Stimulated activated CD4-positive, alpha-beta T cell treated with anti-CD3 and anti-CD28 coated beads, Interleukin-1b, Interleukin-23, amount 100 ng/mL, for 4 hours (primary cell): ENCODE measurements at places on chromosomes 12 and 14.

- no peak for DNase-seq
Observed at GRCh38 chr12:98828802-98829600, 183.9 kb downstream of the APAF1 start.

DNA sequence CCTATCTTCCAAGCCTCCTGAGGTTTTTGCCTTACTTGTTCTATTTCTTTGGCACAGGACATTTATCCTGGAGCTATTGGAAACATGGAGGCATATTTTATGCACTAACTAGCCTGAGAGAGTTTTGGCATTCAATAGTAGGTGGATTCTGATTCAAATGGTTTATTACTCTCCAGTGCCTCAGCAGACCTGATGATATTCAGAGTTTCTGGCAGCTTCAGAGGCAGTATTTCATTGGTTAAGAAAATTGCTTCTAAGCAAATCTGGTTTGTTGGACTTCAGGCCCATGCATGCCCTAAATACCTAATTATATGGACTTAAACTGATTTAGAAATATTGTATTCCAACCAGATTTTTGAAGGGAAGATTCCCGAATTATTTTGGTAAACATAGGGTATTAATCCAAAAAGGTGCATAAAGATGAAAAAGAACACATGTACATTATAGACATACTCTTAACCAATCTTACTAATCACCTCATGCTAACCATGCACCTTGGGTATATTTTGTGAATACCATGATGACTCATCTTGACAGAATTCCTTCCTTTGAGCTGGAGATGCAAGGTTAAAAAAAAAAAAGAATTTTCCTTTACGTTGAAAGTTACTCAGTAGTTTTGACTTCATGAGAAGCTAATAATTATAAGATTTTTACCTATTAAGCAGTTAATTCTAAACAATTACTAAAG is 44.3 kb upstream of the KTN1 start:
- DNase-seq, result no peak

DNA sequence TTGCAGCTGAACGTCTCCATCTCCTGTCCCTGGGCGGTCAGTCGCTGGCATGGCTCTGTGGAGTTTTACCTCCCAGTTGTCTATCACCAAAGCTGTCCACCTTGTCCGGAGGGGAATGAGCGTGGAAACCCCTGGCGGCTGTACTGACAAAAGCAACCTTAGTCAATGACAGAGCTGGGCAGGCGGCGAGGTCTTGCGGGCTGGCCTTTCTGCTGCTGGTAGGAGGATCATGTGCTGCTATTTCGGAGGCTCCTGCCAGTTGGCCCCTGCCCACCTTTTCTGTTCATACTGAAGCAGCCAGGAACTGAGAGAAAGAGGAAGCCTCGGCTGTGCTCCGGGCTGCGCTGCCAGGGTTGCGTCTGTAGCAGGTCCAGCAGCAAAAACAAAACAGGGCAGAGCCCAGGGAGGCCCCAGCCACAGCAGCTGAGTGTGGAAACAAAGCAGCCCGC is 57.7 kb downstream of the HMGA2 start:
- DNase-seq, result no peak

GRCh38 chr12:6235499-6235898 is 35.3 kb downstream of the CD9 start:
- DNase-seq, result no peak

GRCh38 chr12:116354950-116355783 is 77.7 kb upstream of the MED13L start:
- no peak for DNase-seq

DNA sequence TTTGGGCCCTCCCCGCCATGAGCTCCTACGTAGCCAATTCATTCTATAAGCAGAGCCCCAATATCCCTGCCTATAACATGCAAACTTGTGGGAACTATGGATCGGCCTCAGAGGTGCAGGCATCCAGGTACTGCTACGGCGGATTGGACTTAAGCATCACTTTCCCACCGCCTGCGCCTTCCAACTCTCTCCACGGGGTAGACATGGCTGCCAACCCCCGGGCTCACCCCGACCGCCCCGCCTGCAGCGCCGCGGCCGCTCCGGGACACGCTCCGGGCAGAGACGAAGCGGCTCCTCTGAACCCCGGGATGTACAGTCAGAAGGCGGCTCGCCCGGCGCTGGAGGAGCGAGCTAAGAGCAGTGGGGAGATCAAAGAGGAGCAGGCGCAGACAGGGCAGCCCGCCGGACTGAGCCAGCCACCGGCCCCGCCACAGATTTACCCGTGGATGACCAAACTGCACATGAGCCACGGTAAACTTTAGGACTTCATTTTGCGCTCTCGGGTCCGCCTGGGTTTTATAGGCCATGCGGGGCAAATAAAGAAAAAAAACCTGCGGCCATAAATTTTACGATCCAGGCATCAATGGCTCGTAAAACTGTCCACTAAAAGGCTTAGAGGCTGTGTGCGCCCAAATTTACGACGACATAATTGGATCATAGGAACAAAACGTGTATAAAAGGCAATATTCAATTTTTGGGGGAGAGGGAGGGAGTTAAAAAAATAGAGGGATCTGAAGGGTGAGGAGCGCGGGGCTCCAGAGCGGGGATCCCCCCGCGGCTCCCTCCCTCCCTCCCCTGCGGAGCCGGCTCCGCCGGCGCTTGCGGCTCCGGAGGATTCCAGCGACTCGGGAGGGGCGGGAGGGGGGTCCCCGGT is 493 bp downstream of the HOXC5 start:
- no peak for DNase-seq

DNA sequence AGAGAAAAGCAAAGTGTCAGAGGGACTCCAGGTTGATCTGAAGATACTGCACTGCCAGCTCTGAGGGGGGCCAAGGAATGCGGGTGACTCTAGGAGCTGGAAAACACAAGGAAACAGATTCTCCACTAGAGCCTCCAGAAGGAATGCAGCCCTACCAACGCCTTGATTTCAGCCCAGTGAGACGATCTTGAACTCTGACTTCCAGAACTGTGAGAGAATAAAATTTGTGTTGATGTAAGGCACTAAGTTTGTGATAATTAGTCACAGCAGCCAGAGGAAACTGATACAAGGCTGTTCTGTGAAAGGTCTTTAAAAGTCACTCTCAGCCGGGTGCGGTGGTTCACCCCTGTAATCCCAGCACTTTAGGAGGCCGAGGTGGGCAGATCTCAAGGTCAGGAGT is 34.2 kb downstream of the CKAP4 start:
- DNase-seq, result no peak

DNA sequence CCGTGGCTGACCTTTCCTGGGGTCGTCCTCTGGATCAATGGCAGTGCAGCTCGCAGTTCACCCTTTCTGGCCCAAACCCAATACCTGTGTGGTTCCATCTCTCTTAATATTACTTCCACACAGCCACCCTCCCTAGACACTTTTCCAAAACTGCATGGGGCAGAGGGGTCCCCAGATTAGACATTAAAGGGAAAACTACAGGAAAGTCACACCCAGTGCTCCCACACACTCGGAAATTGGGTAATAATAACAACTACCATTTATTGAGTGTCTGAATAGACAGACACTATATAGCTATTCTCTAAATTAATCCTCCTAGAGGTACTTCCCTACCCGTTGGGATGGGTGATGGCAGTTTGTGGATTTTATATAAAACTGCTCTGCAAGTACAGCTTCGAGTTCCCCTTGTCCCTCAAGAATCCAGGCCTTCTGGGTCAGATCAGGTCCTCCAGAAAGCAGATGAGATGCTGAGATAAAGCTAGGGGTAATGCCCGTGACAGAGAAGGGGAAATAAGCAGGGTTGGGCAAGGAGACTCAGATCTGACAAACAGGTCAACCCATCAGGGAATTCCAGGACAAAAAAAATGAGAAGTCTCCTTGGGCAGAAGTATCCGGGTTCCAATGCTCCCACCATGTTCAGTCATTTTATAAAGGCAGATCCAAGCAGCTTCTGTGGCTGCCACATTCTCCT is 795 bp upstream of the PXN start:
- DNase-seq, result no peak

DNA sequence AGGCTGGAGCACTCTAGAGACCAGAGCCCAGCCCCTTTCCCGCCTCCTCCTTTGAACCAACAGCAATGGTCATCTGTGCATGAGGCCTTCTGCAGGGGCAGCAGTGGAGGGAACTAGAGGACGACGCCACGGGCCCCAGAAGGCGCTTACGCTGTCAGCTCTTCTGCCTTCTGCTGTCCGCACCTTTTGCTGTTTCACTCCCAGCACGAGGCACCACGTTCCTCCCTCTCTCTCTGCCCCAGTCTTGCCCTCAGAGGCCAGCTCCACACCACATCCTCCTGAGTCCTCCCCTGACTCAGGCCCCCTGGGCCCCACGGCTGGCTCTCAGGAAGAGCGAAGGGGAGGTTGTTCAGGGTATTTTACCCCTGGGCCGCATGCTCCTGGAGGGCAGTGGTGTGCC is 15.5 kb downstream of the MMAB start:
- no peak for DNase-seq

DNA sequence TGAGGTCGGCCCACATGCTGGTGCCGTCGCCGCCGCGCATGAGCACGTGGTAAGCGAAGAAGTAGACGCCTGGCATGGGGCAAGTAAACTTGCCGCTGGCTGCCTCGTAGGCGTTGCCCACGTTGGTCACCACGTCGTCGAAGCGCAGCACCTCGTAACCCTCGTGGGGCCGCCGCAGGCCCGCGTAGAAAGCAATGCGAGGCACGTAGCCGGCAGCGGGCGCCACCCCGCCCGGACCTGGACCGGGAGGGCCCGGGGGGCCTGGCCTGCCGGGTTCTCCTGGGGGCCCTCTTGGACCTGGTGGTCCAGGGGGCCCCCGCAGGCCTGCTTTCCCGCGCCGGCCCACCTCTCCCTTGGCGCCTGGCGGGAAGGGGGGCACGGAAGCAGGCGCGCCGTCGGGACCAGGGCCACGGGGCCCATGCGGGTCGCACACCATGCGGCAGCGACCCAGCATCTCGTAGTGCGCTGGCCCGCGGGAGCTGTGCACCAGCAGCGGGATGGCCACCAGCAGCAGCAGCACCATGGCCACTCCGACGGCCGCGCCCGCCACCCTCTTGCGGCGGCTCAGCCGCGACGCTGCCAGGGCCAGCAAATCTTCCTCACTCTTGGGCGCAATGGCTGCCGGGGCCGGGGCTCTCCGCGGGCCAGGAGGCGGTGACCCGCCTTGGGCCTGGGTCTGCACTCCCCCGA is 888 bp downstream of the C1QL4 start:
- DNase-seq, result no peak

DNA sequence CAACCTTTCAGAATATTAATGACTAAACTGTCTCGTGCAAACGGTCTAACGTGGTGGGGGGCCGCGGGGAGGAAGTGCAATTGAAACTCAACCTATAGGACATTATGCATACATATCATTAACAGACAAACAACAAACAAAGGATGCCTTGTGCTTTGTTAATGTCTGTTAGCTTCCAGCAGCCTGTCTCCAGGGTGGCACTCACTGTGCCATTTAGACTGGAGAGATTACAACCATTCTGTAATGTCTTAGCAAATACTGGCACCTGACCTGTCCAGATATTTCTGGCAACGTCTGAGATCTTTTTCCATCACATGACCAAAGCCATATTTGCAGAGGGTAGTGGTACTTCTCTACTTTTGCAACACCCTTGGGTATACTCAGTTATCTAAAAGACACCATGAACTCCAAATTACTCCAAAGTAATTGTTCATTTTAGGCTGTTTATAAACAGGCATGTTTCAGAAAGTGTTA is 11.6 kb downstream of the BHLHE41 start:
- DNase-seq, result no peak

DNA sequence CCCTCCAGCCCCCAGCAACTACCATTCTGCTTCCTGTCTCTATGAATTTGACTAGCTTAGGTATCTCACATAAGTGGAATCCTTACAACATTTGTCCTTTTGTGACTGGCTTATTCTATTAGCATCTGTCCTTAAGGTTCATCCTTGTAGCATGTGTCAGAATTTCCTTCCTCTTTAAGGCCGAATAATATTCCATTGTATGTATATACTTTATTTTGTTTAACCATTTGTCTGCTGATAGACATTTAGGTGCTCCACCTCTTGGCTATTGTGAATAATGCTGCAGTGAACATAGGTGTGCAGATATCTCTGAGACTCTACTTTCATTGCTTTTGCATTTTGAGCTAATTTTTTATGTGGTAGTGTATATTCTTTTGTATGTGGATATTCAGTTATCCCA is 75.7 kb downstream of the SPATS2 start:
- no peak for DNase-seq

DNA sequence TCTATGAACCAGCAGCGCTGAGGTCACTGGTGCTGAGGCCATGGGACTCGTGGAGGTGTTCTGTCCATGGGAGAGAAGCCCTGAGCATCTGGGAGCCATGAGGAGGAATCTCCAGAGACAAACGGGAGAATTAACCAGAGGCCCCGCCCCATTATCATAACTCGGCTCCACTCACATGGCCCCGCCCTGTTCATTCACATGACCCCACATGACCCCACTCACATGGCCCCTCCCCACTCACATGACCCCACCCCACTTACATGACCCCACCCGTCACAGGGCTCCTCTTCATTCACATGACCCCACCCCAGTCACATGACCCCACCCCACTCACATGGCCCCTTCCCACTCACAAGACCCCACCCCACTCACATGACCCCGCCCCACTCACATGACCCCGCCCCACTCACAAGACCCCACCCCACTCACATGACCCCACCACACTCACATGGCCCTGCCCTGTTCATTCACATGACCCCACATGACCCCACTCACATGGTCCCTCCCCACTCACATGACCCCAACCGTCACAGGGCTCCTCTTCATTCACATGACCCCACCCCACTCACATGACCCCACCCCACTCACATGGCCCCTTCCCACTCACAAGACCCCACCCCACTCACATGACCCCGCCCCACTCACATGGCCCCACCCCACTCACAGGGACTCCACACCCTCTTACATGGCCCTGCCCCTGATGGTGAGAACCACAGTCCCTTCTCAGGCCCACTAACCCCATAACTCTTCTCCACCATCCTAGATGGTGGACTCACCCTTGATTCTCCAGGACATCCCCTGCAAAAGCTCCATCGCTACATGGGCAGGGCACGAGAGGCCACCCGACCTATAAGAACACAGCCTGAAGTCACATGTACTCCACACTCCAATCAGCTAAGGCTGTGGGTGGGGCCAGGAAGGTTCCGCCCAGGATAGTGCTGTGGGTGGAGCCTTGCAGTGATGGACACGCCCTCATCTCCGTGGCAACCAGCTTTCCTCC is 151.1 kb upstream of the SFSWAP start:
- no peak for DNase-seq

DNA sequence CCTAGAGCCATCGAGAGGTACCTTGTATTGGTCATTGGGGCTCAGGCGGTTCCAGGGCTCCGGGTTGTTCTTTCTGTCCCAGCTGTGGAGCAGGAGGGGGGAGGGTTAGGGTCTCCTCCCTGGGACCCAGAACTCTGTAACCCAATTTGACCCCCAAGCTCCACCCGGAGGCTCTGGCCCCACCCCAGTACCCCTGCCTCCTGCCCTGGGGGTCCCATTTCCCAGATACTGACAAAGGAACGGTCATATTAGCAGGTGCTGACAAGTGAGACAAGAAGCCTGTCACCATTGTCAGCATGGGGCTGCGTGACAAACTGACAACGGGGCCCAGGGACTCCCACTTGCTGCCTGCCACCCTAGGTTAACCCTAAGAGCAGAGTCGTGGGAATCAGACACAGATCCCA is 6.2 kb downstream of the SHMT2 start:
- no peak for DNase-seq
